IPS DF 19.7 (cell line): ENCODE measurements at places on chromosomes 2 and 18.

- no peak for DNase-seq
Observed at GRCh38 chr2:80525152-80525551, 220.6 kb upstream of the LRRTM1 start.

DNA sequence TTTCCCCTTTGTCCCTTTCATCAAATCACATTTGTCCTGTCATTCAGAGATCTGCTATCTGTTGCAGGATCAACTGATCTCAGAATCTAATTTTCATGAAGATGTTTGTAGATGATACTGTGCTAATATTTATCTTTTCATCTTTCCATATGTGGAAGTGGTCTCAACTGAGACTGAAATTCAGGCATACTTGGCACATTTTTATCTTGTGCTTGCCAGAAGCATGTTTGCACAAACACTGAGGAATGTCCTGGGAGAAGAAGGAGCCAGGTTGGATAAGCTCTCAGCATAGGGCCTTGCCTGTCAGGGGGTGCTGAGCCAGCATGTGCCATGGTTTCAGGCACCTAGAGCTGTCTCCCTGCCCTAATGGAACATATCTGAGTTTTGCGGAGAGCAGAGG is 24.5 kb upstream of the MMADHC start:
- DNase-seq: no peak

- no peak for DNase-seq
Observed at GRCh38 chr2:156784020-156784701, 348.0 kb downstream of the GPD2 start.

GRCh38 chr2:215476424-215476823 is 40.6 kb upstream of the FN1 start:
- DNase-seq: no peak

DNA sequence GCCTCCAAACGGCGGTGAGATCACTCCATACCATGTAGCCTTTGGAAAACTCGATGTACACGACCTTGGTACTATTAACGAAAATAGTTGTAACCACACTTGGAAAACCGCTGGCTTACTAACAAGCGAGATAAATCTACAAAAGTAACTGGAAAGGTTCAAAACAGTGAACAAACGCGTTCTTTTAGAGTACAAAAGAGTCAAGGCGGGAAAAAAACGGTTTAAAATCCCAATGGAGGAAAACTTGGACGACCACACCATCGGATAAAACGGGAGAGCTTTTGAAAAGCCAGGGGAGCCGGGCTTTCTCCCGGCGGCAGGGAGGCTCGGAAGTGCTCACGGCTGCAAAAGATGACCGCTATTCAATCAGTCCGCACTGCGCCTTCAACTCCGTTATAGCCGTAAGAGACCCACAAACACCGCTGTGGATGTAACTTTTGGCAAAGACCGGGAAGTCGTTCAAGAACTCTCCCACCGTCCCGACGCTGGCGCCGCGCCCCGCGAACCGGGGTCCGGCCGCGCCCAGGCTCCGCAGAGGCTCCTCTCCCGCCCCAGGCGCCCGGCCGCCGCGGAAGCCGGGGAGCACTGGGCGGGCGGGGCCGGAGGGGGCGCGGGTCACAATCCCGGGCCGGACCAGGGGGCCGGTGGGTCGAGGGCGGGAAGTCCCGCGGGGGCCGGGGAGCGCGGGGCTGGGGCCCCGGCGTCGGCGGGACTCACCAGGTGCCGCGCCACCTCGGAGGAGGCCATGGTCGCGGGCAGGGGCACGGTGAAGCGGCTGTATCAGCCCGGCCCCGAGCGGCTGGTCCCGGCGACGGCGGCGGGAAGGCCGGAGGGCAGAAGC is 465 bp downstream of the SEPTIN10 start:
- no peak for DNase-seq

GRCh38 chr2:75597949-75598348 is 37.2 kb upstream of the EVA1A start:
- DNase-seq: no peak
